T-helper 2 cell (primary cell): ENCODE measurements at places on chromosomes 5 and 9.

- DNase-seq: no peak
These were observed 42.8 kb upstream of the GDNF start for GRCh38 chr5:37882636-37883035.

- no peak for DNase-seq
These were observed 71.5 kb upstream of the EQTN start for GRCh38 chr9:27368316-27368985.

GRCh38 chr9:3887221-3887653 is 361.4 kb upstream of the RFX3 start:
- no peak for DNase-seq

GRCh38 chr9:78023003-78023741 is 8.4 kb downstream of the GNAQ start:
- DNase-seq: no peak

DNA sequence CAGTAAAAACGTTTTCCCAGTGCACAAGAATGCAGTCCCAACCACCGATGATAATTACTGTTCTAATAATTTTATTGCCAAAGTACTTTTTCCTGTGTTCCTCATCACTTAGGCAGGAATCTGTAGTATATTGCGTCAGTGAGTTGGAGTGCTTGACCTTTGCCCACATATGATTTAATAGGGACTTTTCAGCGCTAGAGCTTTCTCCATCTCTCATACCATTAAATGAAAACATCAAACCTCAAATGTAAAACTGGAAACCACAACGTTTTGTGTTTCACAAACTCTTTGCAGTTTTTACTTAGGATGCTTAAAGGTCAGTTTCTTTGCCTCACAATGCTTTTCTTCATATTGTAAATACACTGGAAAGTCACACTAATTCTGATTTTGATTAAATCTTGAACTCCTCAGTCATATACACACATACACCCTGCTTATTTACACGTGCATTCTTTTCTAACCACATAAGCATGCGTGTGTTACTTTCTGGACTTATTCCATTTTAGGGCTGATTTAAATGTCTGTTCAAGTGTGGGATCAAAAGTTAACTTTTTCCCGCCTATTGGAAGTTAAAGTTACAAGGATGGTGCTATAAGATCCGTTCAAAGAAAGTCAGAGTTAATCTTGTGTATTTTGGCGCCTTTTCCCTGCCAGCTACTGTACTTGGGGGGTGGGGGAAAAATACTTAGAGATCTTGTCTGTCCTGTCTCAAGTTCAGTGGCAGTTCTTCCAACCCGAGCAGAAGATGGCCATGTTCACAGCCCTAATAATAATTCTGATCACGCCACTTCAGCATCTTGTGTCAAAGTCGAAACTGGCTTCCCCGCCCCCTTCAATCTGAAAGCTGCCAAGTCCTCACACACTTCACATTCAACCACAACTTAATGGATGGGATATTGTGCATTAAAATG is 6.6 kb upstream of the NFIB start:
- no peak for DNase-seq

- no peak for DNase-seq
These were observed 117.4 kb downstream of the NPR3 start for GRCh38 chr5:32828492-32828891.

DNA sequence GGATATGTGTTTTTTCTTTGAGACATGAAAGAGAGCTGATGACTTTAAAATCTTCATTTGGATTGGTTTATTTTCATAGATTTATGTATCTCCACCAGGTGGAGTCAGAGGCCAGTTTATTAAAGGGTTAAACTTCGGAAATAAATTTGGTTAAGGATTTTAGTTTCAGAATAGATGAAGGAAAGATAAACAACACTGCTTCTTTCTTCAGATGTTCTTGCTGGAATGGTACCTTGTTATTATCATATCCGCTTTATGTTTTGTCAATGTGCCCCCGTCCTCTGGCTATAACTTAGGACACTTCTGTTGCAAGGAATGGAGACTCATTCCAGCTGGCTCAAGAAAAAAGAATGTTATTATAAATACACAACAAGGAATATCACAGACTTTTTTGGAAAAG is 81.2 kb downstream of the ALDH1A1 start:
- DNase-seq: no peak

GRCh38 chr9:83920927-83921707 is at the start of gene KIF27:
Gene KIF27 (minus strand): TSS chr9:83921432. CDS start chr9:83915591, 5,841 bp downstream.
- DNase-seq: peak; percentile 94

DNA sequence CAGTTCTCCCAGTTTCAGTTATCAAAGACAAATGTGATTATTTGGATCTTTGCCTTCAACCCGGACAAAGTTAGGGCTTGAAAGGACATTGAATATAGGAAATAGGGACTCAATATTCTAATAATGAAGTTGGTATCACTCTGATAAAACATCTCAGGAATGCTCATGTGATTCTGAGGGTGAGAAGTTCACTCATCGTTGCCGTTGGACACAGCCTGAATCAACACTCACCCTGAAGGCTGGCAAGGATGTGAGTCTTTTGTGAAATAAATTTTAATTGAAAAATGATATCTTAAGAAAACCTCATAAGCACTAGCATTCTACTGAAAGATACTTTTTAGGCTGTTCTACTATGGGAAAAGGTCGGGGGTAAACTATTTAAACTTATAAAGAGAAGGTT is 44.8 kb upstream of the C9orf72 start:
- no peak for DNase-seq
